Cortex of kidney (tissue), 1 donor: ENCODE measurements at places on chromosomes 2 and 18.

DNA sequence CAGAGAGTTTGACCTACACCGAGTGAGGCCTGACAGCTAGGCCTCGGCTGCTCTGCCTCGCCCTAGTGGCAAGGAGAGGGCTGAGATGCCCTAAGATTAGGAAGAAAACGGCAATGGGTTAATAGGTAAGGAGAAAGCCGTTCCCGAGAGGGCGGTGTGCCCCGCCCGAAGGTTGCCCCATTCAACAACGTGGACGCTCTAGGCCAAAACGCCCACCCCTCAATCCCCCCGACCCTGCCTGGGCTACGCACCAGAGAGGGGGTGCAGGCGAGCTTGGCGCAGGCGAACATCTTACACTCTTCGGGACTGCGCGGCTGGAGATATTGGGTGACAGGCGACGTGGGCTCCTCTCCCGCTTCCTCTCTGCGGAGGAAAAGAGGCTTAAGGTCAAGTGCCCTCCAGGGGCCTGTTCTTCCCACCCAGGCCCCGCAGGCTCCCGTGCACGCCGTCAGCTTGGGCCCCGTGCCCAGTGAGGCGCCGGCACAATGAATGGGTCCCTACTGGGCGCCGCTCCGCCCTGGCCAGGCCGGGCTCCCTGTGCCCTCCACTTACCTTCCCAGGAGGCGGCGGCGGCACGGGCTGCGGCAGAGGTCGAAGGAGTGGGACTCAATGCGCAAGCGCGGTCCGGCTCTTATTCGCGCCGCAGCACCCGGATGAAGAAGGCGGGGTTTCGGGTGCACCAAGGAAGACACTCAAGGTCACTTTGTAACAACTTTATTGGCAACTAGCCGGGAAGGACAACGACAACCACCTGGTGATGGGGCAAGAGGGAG, at the start of gene ATP5MC3:
Gene ATP5MC3 (minus strand): TSS at position 607 of the 773 bp plus-strand sequence. CDS start 317 bp downstream, at position 290.
- DNase-seq, result peak; percentile 23

DNA sequence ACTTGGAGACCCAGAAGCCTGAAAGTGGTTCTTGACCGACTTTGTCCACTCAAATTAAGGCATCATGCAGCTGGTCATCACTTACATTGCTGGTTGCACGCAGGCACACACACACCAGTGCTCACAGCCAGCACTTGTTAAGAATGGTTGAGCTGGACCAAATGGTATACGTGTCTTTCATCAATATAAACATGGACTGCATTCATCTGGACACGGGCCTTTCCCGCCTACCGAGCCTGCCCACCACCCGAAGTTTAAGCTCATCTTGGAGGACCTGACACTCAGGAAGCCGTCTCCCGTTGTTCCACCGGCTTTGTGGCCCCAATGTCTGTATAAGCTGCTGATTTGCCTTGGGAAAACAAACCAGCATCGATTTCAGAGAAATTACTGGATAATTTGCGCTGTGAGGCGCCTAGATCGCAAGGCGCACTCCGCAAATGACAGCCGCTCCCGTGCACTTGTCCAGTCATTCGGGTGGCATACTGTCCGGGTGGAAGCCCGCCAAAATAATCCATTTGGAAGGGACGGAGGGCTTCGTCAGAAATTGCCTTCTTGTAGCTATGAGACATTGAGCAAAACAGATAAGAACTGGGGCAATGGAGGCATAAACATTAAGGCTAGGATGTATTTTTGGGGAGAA, 40.1 kb upstream of the AKAIN1 start:
- DNase-seq, result no peak

GRCh38 chr18:11553098-11553940, 56.1 kb upstream of the SLC35G4 start:
- no peak for DNase-seq

GRCh38 chr18:3654442-3655253, 204.7 kb downstream of the TGIF1 start:
- no peak for DNase-seq

DNA sequence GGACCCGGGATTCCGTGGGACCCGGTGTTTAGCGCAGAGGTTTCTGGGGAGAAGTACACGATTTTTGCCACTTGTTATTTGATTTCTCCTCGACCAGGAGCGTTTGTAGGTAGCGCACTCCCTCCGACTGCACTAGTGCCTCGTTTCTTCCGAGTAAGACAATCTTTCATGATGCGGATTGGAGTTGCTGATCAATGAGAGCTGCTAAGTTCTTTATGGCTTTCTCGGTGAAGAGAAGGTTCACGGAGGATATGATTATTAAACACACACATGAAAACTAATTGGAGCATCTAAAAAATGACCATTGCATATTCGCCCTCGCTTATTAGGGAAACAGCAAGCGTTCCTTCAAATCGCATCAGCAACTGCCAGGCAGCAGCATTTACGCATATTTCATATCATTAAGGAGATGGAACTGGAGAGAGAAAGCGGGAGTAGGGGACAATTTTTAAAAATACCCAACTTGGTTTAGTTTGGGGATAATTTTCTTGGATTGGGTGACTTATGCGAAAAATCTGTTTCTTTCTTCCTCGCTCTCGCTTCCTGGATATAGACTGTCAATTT, 616 bp downstream of the EML6 start:
- DNase-seq, result no peak

GRCh38 chr2:88831071-88831791, 139.8 kb downstream of the RPIA start:
- no peak for DNase-seq

DNA sequence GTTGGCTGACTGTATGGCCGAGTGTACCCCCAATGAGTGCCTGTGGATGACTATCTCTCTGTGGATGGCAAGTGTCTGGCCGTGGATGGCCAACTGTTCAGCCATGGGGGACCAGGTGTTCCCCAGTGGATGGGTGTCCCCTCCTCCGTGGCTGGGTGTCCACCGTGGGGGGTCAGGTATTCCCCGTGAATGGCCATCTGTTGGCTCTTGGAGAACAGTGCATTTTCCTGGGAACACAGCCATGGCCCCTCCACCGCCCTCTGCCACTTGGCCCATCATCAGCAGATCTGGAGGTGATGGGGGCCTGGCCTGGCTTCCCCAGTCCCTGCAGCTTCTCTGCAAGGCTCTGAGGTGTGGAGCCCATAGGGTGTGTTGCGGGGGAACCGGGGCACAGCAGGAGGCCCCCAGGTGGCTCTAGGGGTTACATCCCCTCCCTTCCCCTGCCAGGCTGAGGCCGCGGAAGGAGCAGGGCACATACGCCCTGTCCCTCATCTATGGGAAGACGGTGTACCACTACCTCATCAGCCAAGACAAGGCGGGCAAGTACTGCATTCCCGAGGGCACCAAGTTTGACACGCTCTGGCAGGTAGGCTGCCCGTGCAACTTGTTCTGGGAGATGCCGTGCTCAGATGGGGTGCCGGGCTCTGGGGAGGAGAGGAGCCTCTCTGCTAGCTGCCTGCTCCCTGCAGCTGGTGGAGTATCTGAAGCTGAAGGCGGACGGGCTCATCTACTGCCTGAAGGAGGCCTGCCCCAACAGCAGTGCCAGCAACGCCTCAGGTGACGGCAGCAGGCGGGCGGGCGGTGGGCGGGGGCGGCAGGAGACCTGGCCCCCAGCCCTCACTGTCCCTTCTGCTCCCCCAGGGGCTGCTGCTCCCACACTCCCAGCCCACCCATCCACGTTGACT, 19.3 kb downstream of the ZAP70 start:
- no peak for DNase-seq

DNA sequence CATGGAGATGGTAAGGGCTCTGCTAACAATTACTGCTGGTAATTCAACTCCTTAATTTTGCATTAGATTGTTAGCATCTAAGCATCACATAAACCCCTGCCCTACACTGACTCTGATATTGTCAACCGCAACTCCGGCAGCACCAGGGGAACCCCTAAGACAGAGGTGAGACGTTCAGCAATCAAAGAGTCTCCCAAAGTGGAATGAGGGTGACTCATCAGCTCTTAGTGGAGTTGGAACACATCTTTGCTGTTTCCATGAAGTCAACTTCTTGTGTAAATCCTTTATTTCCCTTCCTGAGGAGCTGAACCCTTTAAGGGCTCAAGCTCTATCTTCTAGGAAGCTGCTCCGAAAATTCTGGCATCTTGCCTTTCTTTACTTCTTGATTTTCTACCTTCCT, 52.1 kb downstream of the ABCG8 start:
- no peak for DNase-seq

DNA sequence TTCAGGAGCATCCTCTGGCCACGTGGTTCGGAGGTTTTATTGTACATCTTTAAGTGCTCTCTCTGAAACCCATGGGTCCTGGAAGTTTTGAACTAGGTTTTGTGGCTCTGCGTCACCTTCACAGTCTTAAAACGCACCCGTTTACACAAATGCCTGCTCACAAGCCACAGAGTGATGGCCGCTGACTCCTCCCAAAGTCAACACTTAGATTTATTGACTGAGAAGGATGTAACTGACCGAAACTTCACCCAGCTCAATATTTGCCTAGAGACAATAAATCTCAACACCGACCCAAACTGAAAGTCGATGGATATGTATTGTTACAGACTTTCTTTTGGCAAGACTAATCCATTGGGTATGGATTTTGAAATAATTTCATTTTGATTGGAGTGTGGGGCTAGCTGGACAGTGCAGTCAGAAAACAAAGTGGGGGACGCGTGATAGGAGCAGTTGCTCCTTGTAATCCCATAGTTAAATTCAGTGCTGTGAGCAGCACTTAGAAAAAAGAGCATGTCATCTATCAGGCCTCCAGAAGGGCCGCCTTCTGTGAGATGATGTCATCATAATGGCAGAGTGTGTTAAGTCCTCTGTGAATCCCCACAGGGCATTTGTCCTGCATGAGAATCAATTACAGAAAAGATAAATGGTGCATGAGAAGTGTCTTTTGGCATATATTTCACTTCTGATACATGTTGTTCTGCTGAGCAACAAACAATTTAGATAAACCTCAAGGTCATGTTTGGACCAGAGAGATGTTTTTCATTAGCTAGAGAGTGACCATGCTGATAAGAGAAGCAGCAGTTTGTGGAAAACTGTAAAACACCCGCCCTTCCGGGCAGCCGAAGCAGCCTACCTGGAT, 183.7 kb downstream of the INO80D start:
- no peak for DNase-seq
